Fibroblast of upper back skin (primary cell): ENCODE measurements at places on chromosomes 5 and 9.

- no peak for DNase-seq
Measured at GRCh38 chr5:172635038-172635437, 6.0 kb upstream of the NEURL1B start.

DNA sequence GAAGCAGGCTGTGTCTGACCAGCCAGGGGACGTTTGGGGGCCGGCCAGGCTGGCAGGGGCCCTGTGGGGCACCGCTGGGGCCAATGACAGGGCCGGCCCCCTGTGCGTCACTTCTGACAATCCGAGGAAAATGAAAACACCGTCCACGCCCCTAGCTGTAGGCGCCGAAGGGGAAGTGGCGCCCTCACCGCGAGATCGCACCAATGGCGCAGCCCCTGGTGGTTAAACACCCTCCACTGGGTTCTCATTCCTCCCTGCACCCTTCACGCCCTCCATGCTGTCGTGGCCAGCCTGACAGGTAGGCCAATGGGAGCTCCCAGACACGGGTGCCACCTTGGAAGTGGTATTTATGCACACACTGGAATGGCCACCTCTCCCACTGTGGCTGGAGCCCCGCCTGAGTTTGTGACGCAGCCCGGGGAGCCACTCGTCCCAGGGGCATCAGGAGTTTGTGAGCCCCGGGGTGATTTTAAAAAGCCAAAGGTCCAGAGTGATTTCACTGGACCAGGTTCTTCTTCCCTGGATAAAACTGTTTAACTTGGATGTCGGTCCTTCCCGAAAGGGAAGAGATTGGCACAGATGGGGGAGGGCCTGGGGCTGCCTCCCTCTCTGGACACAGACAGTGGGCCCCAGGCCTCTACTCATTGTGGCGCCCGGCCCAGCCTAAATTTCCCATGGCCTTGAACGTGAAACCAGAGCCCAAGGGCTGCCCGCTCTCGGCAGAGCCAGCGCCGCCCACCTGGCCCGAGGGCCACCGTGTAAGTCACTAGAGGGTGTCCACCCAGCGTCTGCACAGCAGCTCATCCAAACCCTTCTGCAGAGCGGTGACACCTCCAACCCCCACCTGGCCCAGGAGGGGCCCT lies 49.7 kb downstream of the NKD2 start:
- no peak for DNase-seq

DNA sequence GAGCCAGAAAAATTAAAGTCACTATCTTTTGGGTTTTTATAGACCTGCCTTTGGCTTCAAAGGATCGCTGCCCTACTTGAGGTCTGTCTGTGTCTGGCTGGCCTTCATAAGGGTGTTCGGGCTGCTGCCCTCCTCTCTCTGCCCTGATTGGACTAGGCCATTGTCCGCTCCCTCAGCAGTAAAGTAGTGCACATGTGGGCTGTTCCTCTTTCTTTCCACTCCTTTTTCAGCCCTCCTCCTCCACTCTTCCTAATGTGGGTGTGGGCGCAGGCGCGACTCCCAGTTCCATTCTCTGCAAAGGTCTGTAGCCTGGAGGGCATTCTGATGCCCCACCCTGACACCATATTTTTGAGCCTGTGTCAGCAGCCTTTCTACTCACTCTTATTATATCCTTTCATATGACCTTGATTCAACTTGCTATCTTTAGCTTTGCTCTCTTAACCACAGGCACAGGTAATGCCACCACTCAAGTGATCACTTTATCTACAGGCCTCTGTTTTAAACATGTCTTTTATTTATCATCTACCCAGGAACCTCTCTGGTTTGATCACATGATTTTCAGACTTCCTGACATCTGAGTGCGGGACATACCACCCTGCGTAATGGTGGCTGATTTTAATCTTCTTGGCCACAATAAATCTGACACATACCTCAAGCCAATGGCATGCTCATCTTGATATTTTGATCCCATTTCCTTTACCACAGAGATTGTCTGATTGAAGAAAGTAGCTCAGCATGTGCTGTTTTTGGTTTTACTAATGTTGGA lies 144.5 kb downstream of the AOPEP start:
- peak; percentile 66 for DNase-seq

- DNase-seq, result peak; percentile 12
Measured at GRCh38 chr5:157918811-157919742, 60.1 kb upstream of the CLINT1 start.

GRCh38 chr9:116278326-116278725 lies 124.7 kb downstream of the PAPPA start:
- no peak for DNase-seq

DNA sequence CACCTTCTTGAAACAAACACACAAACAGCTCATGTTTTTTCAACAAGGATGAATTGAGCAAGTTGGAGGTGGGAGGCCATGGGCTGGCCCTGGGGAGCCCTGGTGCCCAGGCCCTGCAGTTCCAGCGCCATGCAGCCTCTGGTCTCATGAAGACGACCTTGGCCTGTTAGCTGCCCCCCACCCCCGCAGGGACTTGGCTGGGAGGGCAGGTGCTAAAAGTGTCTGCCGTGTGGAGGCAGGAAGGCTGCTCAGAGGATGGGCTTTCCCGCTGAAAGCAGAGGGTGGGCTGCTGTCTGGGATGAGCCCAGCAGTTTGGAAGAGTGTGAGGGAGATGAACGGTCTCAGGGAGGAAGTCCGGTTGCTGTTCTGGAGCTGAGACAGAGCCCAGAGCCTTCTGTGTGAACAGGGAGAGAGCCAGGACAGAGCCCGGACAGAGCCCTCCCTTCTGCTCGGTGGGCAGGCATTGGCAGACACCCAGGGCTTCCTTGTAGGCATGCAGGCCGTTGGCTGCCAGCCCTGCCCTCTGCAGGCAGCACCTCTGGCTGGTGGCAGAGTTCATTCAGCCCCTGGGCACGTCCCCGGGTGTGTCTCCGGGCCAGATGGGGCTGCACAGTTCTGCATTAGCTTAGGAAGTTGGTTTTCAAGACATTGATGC lies 18.7 kb downstream of the ROPN1L start:
- DNase-seq, result no peak

GRCh38 chr5:9233712-9234111 lies 312.2 kb downstream of the SEMA5A start:
- peak; percentile 67 for DNase-seq

DNA sequence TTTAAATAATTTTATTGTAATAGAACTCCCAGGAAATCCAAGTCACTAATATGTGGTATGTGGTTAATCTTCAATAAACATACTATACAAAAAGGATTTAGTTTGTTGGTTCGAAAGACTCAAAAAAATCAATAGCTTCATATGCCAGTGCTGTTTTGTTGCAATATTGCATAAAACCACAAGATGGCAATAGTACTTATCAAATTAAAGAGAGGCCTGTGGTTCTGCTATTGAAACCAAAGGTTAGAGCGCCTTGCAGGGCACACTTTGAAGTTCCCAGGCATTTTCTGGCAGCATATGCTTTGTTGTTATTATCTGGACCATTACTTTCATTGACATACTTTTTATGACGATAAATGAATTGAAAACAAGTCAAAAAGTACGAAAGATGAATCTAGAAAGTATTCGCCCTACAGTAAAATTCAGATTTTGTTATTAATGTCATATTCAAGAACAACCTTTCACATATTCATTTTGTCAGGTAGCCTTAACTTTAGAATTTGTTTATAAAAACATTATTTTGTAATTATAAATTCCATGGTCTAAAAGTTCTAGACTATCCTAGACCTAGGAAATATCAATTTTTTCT lies 316.3 kb downstream of the MCTP1 start:
- peak; percentile 70 for DNase-seq

DNA sequence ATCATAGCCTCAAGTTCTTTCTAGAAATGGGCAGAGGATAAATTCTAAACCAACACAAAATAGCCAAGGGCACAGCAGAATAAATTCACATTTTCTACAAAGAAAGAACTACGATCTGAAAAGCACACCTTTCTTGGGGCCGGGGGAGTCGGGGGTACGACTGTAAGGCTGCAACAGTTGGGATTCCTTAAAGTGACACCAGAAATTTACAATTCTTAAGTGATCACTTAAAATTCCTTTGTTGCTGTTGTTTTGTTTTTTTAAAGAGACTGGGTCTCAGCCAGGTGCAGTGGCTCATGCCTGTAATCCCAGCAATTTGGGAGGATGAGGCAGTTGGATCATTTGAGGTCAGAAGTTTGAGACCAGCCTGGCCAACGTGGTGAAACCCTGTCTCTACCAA lies 95.8 kb downstream of the CDK5RAP2 start:
- no peak for DNase-seq

- no peak for DNase-seq
Measured at GRCh38 chr5:17436350-17436749, 61.7 kb upstream of the TAF11L2 start.

DNA sequence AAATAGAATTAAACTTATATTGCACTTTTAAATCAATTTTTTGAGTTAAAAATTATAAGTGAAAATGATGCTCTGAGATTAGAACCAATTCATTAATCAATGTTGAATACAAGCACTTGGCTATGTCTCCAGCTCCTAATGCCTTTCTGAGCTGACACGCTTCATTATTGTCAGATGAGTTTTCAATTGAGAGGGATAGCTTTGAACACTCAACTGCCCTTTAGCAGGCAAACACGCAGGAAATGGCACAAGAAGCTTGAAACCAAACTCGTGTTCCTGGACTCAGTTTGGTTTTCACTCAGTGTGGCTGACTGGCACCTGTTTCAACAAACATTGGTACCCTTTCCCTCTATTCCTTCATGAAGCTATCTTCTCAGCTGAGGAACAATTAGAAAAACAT lies 109.8 kb downstream of the MCTP1 start:
- DNase-seq, result no peak

DNA sequence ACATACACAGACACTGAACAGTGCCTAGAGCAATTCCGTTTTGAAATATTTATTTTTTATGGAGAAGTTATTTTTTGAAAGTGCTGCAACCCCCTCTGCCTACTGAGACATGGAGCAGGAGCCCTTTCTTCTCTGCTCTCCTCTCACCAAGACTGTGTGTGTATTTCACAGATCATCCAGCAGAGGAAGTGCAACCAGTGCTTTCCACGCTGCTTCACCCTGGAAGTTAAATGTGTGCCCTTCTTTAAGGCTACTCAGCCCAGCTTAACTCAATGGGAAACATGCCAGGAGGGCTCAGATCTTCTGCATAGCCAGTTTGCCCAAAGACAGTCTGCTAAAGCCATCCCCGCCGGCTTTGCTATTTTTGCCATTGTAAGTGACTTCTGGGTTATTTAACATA lies 606.3 kb downstream of the TLE1 start:
- peak; percentile 26 for DNase-seq

DNA sequence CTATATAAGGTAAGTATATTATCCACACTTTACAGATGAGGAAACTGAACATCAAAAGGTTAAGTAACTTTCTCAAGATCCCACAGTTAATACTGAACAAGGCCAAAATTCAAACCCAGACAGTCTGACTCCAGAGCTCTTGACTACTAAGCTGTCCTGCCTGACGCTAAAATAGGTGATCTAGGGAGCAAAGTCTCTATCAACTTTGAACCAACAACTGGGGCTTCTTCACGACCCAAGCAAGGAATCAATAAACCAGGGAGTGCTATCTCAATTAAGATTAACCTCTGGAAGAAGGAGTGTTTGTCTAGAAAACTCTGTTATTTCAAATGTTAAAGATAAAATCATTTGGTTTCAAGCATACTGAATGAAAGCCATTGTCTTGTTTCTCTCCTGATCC lies 64.4 kb downstream of the MRPS27 start:
- no peak for DNase-seq

GRCh38 chr9:20031836-20032235 lies 243.0 kb upstream of the SLC24A2 start:
- DNase-seq, result no peak

- no peak for DNase-seq
Measured at GRCh38 chr9:79006546-79006945, 565.2 kb upstream of the TLE4 start.

- DNase-seq, result no peak
Measured at GRCh38 chr9:74277532-74277931, 219.6 kb upstream of the RORB start.

GRCh38 chr5:60497706-60498500 lies 202.1 kb downstream of the DEPDC1B start:
- DNase-seq, result peak; percentile 77

- peak; percentile 10 for DNase-seq
Measured at GRCh38 chr5:78411586-78411985, 51.2 kb downstream of the SCAMP1 start.

GRCh38 chr5:114782869-114783268 lies 386.8 kb downstream of the TRIM36 start:
- DNase-seq, result peak; percentile 3

DNA sequence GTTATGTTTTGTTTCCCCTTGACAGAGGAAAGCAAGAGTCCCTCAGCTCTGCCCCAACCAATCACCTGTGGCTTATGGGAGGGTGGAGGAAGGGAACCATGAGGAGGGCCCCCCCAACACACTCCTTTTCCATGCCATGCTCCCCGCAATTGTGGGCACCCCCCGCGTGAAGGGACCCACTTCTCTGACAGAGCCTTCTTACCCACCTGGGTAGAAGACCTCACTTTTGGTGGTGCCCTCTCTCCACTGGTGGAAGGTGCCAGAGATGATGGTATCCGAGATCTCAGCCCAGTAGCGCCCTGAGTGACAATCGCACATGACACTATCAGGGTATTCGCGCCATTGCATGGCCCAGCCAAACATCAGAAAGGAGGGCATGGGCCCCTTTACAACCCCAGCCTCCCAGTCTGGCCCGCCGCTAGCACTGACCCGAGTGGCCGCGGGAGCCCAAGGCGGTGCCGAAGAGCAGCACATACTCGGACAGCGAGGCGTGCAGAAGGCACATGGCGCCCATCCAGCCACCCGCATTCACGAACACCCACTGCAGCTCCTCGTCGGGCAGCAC lies 714 bp downstream of the SIGMAR1 start:
- DNase-seq, result peak; percentile 24

DNA sequence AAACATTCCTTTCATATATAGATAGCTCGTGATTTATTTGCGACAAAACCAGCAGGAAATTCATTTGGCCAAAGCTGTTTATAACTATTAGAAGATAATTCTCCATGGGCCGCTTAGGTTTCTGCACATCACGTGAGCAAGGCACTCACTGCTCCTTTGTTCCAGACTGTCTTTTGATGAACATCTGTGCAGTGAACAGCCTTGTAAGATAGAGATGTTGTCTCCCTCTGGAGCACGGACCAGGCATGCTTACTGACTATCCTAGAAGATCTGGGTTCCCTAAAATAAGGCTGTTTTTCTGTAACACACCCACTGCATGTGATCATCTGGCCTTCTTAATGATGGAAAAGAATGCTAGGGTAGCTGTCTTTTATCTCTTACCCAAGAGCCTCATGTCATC lies 30.9 kb downstream of the YIPF5 start:
- DNase-seq, result peak; percentile 81

DNA sequence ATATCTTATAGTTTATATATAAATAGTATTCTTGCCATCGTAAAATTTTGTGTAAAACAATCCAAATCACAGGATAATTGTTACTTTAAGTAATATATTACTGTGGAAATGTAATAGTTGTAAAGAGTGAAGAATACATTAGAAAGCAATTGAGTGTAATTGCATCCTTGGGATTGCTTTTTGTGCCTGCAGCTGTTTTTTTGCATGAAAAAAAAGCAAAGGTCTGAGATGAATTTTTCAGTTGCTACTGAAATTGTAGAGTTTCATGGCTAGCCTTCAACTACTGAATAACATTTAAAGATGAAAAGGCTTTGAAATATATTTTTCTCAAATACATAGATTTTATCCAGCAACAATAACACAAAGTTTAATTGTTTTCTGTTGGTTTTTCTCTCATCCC lies 232.0 kb upstream of the FAM174A start:
- no peak for DNase-seq

GRCh38 chr9:125475385-125475784 lies 213.8 kb downstream of the GAPVD1 start:
- DNase-seq, result no peak
